Purkinje cell (primary cell): ENCODE measurements at places on chromosomes 1 and 21. TPM values are rescaled to one million over a fixed set of nuclear protein-coding genes. Genes with fewer than 3 reads are reported as not detected.

Gene PDE9A
- polyA plus RNA-seq: 73.8 and 97.9 TPM in 2 replicates

Gene MAP1LC3C
- polyA plus RNA-seq: not detected in 2 replicates

Gene TPTE
- not detected in 2 replicates for polyA plus RNA-seq

Gene FAM177B
- polyA plus RNA-seq: 1.0 and 1.9 TPM in 2 replicates

Gene KISS1
- not detected in 2 replicates for polyA plus RNA-seq

Gene HOOK1
- 17.9 and 27.1 TPM in 2 replicates for polyA plus RNA-seq

Gene ADORA3
- 0.49 TPM in 1 of 2 replicates, not detected in the other for polyA plus RNA-seq
